Spinal cord (tissue), 10 donors: ENCODE measurements at places on chromosomes 7 and 10. TPM values are rescaled to one million over a fixed set of nuclear protein-coding genes. Genes with fewer than 3 reads are reported as not detected.

DNA sequence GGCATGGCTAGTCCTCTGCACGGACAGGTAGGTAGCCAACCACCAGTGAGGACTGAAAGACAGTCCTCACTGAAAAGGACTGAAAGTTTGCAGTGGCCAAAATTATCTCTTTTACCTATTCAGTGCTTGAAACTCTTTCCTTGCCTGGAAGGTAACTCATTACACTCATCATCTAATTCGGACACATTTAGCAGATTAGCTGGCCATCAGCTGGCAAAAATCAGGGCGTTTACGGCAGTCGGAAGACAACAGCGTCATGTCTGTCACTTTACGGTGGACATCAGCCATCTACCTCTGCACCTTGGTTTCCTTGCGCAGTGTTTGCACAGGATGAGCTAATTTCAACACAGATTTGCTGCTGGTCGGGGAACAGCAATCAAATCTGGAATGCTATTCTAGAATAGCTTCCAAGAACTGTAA lies 740 bp downstream of the ANXA7 start:
- H3K4me1 ChIP-seq = peaks cover 2% of the 10 kb centered on the region
- DNase-seq = peak; percentile 82
- H3K27me3 ChIP-seq = no peaks in the 10 kb centered on the region

GRCh38 chr10:6292741-6293151 lies 90.0 kb downstream of the PFKFB3 start:
- no peak for DNase-seq
- no peak overlapping the region for H3K4me3 ChIP-seq
- peaks cover 7% of the 10 kb centered on the region for H3K4me1 ChIP-seq

DNA sequence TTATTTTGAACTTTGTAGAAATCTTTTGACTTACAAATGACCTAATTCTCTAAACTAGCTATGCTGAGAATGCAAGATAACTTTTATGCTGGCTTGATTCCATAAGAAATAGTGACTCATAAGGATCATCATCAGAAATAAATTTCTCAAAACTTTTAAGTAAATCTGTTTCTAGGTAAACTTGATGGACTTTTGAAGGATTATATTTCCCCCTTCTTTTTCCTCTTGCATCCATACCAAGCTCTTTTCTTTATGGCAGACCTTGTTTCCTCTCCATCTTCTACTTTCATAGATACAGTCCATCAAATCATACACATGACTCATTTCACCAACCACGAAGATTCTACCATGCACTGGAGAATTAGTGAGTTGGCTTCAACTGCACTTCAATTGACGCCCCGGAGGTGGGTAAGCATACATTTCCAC lies 336.3 kb downstream of the KCNMA1 start:
- H3K27me3 ChIP-seq = no peaks in the 10 kb centered on the region
- no peak for DNase-seq
- H3K36me3 ChIP-seq = no peaks in the 10 kb centered on the region
- H3K4me3 ChIP-seq = no peak overlapping the region
- H3K4me1 ChIP-seq = no peaks in the 10 kb centered on the region

DNA sequence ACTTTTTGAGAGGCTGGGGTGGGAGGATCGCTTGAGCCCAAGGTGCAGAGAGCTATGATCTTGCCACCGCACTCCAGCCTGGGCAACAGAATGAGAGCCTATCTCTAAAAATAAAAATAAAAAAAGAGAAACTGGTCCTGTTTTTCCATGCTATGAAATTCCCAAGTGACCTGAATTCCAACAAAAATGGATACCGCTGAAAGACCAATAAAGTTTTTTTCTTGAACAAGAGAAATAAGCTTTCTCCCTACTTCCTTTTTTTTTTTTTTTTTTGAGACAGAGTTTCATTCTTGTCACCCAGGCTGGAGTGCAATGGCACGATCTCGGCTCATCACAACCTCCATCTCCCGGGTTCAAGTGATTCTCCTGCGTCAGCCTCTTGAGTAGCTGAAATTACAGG lies 12.5 kb upstream of the SEPHS1 start:
- H3K4me3 ChIP-seq = no peak overlapping the region
- no peaks in the 10 kb centered on the region for H3K27me3 ChIP-seq
- H3K36me3 ChIP-seq = no peaks in the 10 kb centered on the region
- H3K4me1 ChIP-seq = no peaks in the 10 kb centered on the region

DNA sequence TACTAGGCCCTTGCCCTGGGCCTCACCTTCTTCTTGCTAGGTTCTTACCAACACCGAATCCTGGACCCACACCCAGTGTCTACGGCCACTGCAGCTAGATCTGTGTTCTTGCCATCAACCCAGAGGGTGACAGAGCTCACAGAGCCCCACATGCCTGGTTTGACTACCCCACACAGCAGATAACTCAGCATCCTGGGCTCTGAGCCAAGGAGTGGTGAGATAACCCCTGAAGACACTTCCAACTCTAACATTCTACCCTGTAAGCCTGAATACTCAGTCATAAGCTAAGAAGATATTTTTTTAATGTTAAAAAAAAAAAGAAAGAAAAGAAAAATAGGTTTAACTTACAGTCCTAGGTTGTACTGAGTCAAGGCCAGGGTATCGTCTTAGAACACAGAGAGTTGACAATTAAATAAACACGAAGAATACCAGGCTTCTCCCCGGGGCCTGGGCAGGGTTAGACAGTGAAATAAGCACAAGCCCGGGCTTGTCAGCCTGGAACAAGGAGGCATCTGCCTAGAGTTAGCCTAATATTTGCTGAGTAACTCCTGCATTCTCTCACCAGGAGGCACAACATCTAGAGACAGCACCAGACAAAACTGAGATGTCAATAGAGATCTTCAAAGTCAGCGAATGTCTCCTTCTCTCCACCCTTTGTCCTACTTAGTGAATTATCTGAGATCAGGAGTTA lies 556.5 kb upstream of the LRRN3 start:
- no peak overlapping the region for H3K4me3 ChIP-seq
- no peaks in the 10 kb centered on the region for H3K27me3 ChIP-seq
- DNase-seq = no peak
- H3K4me1 ChIP-seq = no peaks in the 10 kb centered on the region
- H3K36me3 ChIP-seq = no peaks in the 10 kb centered on the region

DNA sequence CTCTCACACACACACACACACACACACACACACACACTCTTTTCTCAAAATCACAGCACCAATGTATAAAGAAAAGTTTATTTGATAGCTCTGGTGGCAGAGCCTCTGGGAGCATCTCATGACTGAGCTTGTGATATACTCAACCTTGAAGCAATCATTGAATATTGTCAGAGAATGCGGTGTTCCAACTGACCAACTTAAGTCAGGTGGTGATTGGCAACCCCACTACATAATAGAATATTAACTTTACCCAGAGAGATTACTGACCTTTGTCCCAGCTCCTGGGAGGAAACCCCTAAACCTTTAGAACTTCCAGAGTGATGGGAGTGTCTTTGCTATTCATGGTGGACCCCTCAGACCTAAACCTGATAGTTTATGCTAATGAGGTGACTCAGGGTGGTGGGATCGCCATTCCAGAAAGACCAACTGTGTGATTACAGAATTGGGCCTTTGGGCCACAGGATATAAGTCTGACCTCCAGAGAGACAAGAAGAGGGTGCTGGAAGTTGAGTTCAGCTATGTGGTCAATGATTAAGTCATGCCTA lies 143.1 kb downstream of the OTUD1 start:
- H3K27me3 ChIP-seq = no peaks in the 10 kb centered on the region
- no peaks in the 10 kb centered on the region for H3K4me1 ChIP-seq

DNA sequence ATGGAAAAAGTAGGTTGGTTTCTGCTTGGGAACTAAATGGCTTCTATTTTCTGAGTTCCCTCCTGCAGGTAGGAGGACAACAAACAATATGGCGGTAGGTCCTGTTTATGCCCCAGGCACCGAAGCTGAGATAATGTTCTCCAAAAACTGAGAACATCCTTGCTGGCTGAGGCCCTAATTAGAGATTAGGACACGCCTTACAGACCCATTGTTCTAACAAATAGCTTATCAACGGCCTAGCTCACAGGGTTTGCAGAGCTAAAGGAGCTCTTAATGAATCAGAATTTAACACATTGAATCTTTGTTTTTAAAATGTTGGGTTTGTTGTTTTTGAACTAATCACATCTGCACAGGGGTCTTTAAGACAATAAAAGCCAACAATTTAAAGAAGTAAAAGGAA lies 37.0 kb downstream of the HTR5A start:
- no peak overlapping the region for H3K4me3 ChIP-seq
- no peak for DNase-seq
- no peak overlapping the region for H3K27ac ChIP-seq
- peaks cover 2% of the 10 kb centered on the region for H3K27me3 ChIP-seq
- no peaks in the 10 kb centered on the region for H3K36me3 ChIP-seq
- H3K4me1 ChIP-seq = peaks cover 9% of the 10 kb centered on the region

GRCh38 chr10:132827423-132827789 lies 41.5 kb upstream of the NKX6-2 start:
- no peaks in the 10 kb centered on the region for H3K4me1 ChIP-seq
- H3K4me3 ChIP-seq = no peak overlapping the region
- H3K36me3 ChIP-seq = no peaks in the 10 kb centered on the region
- no peak overlapping the region for H3K27ac ChIP-seq

DNA sequence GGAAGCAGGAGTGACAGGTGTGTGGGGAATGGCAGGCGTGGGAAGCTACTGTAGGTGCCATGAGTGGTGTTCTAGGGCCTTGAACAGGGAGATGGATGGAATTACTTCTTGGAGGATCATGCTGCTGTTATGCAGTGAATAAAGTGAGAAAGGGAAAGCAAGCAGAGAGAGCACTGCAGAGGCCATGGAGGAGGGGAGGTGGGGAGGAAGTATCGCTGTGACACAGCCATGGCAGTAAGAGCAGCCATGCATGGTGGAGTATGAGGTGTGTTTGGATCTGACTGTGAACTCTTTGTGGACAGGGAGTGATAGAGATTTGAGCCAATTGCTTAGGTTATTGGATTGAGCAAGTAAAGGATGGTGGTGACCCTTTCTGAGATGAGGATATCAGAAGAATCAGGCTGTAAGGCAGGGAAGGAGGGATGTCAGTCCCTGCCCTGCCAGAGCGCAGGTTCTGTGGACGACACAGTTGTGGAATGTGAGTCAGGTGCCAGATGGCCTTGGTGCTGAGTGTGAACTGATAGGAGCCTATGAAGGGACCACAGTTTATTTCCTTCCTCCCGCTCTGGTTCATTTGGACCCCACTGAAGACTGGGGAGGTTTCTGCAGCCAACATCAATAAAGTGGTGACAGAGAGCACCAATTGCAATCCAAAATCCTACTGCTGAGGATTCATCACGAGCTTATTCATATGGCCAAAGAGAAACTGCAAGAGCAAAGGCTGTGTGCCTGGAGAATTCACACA lies 105.5 kb upstream of the TMEM72 start:
- no peaks in the 10 kb centered on the region for H3K27me3 ChIP-seq
- no peak for DNase-seq
- H3K36me3 ChIP-seq = no peaks in the 10 kb centered on the region
- H3K4me1 ChIP-seq = peaks cover 8% of the 10 kb centered on the region
- H3K27ac ChIP-seq = no peak overlapping the region

DNA sequence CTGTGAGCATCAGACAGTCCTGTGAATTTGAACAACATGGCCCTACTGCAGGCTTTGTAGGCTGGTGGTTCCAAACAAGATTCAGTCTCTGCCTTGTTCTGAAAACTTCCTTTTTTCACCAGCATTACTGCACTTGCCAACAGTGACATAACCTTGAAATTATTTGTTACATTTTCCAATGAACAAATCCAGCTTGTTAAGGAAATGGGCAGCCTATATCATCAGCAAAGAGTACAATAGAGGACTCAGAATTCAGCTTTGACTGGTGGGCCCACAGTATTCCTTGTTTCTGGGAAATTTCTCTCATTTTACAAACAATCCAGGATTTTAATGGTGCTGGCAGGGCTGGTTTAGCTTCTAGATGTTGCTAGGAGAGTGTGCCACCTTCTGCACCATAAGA lies 703.7 kb upstream of the FZD8 start:
- no peak for DNase-seq
- no peaks in the 10 kb centered on the region for H3K36me3 ChIP-seq
- no peaks in the 10 kb centered on the region for H3K27me3 ChIP-seq
- H3K4me3 ChIP-seq = no peak overlapping the region

DNA sequence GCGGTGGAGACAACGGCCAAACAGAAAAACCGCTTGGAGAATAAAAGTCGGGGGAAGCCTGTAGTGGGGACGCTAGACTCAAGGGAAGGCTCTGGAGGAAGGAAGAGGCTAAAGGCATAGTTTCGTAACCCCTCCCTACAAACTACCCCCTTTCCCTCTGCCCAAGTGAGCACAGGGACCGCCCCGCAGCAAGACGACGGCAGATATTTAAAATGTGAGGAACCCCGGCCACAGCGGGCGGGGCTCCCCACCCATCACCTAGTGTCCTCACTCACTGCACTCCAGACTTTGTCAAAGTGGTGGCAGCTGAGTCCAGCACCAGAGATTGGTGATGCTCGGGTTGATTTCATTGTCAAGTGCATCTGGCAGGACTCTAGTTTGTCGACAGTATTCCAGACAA lies 69.1 kb downstream of the PRKAG2 start:
- peaks cover 16% of the 10 kb centered on the region for H3K4me1 ChIP-seq
- DNase-seq = no peak
- H3K36me3 ChIP-seq = peaks cover 3% of the 10 kb centered on the region
- no peak overlapping the region for H3K27ac ChIP-seq
- H3K4me3 ChIP-seq = no peak overlapping the region
- H3K27me3 ChIP-seq = no peaks in the 10 kb centered on the region

GRCh38 chr10:70376436-70377378 lies 5.7 kb downstream of the LRRC20 start:
- no peak overlapping the region for H3K27ac ChIP-seq
- peaks cover 15% of the 10 kb centered on the region for H3K36me3 ChIP-seq
- H3K4me1 ChIP-seq = peaks cover 14% of the 10 kb centered on the region

- peak overlapping the region; percentile 87 for H3K27ac ChIP-seq
- no peak for DNase-seq
Measured at GRCh38 chr10:72337039-72337629, 17.6 kb downstream of the DNAJB12 start.

GRCh38 chr7:111086532-111086931 lies 4.4 kb upstream of the LRRN3 start:
- H3K36me3 ChIP-seq = no peaks in the 10 kb centered on the region
- no peaks in the 10 kb centered on the region for H3K4me1 ChIP-seq
- H3K27me3 ChIP-seq = no peaks in the 10 kb centered on the region
- H3K27ac ChIP-seq = no peak overlapping the region
- H3K4me3 ChIP-seq = no peak overlapping the region
- no peak for DNase-seq

DNA sequence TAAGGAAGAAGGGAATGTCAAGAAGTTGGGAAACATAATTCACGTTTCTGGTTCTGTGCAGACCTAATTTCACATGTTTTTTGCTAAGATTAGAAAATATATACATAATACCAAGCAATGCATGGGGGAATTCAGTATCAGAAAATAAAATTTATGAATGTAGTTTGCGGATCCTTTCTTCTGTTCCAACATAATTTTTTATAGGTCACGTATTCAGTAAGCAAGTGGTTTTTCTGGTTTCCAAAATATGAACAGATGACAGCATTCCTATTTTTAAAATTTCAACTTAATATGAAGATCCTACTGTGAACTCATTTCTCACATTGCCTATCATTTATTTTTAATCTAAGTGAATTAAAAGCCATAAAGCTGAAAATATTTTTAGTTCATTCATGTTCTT lies 560.0 kb upstream of the NRG3 start:
- no peaks in the 10 kb centered on the region for H3K4me1 ChIP-seq
- no peaks in the 10 kb centered on the region for H3K36me3 ChIP-seq
- no peak overlapping the region for H3K27ac ChIP-seq
- H3K27me3 ChIP-seq = no peaks in the 10 kb centered on the region

Gene GIMAP8
- 8.8 TPM for total RNA-seq

Gene BLNK
- 4.8 TPM for total RNA-seq

Gene EBF3
- total RNA-seq = 14.3 TPM

Gene TMEM184A
- 0.20 TPM for total RNA-seq
